ENCODE measurements at places on chromosomes 7 and 10.

DNA sequence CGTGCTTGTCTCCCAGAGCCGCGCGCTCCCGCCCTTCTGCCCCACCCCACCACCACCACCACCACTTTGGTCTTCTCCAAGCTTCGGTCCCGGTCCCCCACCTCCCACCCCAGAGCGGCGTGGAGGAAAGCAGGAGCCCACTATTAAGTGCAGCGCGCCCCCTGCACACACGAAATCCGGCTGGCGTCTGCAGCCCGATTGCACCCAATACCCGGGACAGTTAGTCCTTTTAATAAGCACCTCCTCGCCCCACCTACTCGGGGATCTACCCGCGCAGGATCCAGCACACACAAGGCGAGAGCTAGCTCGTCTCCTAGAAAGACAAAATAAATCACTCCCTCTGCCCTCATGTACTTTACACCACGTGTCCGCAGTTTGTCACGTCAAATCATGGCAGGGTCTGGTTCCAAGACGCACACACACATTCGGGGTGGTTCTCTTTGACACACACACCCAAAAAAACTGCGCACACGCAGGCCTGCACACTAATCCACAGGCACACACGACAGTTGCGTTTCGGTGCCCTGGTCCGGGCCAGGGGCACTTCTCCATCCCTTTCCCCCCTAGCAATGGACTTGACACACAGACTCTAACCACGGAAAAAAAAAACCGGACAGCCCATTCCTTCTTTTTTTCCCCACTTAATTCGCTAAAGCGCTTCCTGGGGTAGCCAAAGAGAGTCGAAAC, 1.6 kb downstream of the SFMBT2 start:
- DNase-seq = no peak

DNA sequence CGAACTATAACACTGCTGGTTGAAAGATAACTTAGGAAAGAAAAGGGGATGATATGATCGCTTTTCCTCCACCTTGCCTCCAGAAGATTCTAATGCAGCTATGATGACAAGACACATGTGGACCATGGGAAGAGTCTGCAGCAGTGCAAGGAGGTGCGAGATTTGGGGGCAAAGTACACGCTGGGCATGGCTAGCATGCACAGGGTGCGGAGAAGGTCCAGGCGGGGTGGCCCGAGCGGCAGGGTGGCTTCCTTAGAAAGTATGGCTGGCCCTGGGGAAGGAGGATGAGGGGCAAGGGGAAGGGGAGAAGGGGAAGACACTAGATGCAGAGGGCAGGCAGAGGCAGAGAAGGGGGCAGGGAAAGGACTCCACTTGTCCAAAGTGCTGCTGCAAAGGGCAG, 15.6 kb downstream of the ATXN7L1 start:
- no peak for DNase-seq

DNA sequence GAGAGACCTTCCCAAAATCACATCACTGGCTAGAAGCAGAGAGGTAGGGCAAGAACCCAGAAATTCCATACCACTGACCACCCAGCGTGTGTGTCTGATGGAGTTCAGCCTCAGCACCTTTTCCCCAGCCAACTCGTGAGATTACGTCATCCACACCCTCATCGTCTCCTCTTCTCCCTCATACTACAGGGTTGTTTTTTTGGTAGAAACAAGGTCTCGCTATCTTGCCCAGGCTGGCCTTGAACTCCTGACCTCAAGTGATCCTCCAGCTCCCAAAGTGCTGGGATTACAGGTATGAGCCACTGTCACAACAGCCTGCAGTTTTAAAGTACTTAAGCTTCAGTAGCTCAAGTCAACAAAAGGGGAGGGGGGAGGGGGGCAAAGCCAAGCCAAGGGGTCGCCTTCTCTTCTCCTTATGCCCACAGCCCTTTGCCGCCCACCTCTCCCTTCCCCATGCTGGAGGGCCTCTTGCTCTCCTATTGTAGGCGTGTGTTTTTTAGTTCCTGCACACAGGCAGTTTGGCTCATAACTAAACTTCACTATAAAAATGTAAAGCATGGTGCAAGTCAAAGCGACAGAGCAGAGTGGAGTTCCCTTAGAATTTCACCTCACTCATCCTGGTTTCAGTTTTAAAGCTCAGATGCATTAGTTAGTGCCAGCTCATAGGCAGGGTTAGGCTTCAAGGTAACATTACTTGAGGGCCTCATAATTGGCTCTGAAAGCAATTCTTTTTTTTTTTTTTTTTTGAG, 5.2 kb upstream of the PRDX3 start:
- no peak for DNase-seq

- peak; percentile 67 for DNase-seq
Observed at GRCh38 chr10:88835096-88835909, 16.3 kb downstream of the ANKRD22 start.

GRCh38 chr10:22346096-22346661, 883 bp downstream of the SPAG6 start:
- DNase-seq = no peak

DNA sequence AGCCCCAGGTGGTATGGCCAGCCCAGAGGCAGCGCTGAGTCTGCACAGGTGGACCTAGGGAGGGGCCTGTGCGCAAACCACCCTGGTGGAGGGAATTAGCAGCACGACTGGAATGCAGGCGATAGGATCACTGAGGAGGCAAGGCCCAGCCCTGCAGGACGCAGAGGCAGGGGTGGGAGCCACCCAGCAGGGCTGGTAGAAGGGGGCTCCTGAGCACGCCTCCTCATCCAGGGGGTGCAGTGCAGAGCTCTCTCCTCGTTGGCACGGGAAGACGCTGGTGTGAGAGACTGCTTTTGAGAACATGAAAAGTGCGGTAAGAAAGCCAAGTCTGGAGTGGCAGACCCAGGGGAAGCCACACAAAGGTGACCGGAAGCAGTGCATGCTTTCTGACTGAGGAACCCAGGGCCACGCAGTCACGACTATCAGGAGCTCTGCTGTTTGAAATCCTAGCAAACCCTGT, 6.0 kb downstream of the FXYD4 start:
- no peak for DNase-seq

DNA sequence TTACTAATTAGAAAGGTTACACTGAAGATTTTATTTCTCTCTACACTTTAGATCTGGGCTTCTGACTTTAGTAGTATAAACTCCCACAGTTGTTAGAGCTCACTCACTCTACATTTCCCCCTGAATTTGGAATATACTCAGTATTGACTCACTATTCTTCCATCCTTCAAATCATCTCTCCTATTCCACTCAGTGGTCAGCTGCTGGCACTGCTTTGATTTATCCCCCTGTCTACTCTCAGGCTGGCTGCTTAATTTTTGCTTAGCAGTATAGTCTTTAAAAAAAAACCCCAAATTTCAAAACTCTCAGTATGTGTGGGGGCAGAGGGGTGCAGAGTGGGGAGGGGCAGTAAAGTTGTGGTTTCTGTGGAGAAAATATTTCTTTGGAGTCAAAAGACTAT, 68.9 kb downstream of the CDK6 start:
- no peak for DNase-seq

DNA sequence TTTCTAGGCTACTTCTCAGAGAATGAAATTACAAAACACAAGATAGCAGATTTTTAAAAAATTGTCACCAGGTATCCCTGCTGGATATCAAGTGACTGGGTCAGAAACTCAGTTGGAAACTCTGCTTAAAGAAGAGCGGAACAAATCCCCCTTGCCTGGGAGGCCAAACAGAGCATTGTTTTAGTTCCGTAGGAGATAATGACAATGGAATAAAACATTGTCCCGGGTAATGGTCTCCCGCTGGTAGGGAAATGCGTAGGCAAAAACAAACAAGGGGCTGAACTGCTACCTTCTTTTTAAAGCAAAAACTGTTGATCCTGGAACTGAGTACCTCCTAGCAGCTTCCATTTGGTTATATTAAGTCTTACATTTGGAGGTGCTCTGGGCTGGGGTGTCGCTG, 21.3 kb upstream of the VAX1 start:
- DNase-seq = no peak

- no peak for DNase-seq
Observed at GRCh38 chr7:64874114-64874513, 29.0 kb upstream of the ZNF273 start.

DNA sequence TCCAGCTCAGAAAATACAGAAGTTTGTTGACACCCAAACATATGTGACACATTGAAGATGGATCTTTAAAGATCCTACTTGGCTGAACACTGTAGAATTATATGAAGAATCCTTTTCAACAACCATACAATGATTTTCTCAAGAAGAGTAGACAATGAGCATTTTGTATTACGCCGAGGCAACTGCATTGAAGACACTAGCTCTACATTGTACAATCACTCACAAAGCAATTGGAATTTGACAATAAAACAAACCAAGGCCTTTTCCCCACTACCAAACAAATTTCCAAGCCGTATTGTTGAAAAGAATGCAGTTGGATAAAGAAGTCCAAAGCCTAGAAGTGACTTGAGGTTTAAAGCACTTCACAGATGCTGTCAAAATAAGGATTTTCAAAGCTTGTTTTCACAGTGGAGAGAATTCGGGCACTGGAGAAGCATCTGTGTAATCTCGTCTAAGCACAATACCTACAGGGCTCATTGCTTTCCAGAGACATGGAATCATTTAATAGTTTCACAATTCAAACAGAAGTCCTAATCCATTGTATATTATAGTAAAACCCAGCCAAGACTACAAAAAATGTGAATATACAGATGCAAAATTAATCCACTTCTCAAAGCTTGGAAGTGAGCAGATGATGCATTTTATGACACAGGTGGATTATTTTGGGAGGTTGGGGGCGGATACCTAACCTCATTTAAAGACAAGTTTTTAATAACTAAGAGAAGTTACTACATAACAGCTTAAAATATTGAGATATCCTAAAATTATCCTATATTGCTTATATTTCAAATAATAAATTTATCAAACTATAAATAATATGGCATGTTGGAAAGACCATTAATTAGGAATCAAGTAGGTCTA, 78.6 kb downstream of the SORCS1 start:
- DNase-seq = no peak

GRCh38 chr10:113037218-113037617, 87.2 kb downstream of the TCF7L2 start:
- no peak for DNase-seq

DNA sequence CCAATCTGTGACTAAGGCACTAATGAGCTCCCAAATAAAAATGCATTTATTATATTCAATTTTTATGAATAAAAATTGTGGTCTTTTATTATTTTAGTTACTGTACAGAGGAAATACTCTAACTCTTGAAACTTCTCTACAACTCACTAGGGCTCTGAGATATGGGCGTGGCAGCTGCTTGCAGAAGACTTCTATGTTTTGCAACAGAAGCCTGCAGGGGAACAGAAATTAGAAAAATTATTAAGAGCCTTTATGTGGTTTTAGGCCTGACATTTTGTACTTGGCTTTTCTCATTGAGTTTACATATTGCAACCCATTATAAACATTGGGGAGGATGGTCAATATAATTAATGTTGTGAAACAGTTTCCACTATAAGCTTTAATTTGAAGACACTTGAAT, 581.4 kb downstream of the TNS3 start:
- no peak for DNase-seq

DNA sequence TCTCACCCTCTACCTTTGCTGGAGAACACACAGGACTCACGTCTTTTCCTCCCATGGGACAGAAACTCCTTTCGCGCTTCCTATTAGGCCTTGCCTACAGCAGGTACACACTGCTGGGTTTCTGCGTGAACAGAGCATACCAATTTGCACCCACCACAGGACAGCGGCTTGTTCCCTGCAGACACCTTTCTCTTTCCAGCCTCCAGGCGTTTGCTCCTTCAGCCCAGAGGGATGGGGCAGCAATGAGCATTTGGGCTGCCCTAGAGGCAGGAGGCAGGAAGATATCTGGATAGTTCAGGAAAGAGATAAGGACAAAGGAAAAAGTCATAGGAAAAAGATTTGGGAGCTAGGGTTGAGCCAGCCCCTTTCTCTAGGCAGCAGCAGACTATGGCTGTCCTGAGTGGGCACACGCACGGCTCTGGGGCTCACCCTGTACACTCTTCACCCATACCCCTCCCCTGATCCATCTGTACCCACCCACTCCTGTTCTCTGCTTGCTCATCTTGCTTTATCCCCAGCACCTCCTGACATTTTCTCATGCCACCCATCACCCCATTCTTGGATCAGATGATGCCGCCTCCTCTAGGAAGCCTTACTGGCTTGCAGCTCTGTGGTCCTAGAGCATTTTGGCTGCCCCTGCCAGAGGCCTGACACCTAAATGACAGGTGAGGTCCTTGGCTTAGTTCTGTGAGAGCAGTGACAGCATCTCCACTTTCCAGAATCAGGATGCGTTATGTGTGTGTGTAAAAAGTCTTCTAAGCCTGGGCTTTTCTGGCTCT, 40.7 kb upstream of the SPDYE3 start:
- no peak for DNase-seq

DNA sequence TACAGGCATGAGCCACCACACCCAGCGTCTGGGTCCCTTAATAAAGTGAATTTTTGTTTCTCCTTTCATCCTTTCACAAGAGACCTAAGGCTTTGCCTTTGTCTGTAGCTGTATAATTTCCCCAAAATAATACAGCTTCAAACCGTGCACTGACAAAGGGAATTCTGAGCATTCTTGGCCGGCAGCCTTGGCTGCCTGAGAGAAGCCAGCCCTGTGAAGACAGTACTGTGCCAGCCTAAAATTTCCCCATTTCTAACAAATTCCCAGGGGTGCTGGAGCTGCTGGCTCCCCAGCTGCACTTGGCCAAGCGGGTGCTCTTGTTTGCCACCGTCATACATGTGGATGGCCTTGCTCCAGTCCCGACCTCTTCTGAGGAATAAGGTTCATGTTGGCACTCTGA, 106.2 kb downstream of the ZMYND11 start:
- DNase-seq = no peak

GRCh38 chr10:90968328-90969081, 47.6 kb upstream of the ANKRD1 start:
- DNase-seq = no peak

DNA sequence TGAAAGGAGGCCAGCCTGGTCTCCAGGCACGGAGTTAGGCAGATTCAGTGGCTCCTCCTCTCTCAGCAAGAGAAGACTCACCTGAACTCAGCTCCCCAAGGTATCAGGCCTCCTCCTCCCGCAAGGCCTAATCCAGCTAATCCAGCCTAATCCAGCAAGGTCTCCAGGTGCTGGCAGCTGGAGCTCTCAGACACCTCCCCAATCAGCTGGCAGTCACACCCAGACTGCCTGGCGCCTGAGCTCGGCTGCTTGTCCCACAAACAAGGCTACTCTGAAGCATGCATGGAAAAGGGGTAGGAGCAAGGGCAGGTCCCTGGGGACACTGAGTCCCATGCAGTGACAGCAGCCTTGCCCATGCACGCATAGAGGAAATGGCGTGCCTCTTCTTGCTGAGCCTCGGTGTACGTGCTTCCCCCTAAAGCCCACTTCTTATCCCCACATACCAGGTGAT, 3.3 kb upstream of the OPN4 start:
- no peak for DNase-seq

DNA sequence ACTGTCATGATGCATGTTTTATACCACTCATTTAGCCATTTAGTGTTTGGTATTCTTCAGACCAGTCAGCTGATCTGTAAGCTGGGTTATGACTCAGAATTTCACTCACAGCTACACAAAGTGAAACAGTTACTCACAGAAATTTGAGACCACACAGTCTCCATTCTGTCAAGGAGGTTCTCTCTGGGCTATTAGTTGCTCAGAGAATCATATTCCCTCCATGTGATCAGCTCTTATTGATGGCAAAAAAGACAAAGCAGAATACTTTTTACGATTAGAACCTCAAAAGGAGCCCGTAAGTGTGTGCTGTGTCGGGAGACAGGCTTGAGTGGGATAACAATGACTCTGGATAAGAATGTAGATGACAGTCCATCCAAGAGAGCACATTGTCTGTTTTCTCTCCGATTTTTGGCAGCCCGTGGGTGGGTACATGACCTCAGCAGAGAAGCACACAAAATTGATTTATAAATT, 277.6 kb upstream of the SORCS1 start:
- no peak for DNase-seq
